ENCODE measurements at places on chromosomes 1 and 21.

- DNase-seq = no peak
These were observed 98.3 kb downstream of the PIGK start for GRCh38 chr1:77120950-77121349.

DNA sequence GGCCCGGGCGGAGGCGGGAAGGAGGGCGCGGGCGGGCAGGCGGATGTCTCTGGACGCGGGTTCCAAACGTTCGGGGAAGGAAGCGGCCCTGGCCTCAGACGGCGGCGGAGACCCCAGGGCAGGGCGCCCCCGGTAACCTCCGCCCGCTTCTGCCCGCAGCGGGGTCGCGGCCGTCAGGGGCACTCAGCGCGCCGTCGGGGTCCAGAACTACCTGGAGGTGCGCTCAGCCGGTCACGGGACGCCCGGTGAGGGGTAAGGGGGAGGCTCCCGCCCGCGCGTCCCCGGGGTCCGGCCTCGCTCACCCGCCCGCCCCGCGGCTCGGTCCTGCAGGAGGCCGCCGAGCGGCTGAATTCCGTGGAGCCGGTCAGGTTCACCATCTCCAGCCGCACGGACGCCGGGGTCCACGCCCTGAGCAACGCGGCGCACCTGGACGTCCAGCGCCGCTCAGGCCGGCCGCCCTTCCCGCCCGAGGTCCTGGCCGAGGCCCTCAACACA, 406 bp downstream of the PUSL1 start:
- no peak for DNase-seq

GRCh38 chr1:98653123-98653522, 8.4 kb upstream of the SNX7 start:
- no peak for DNase-seq

DNA sequence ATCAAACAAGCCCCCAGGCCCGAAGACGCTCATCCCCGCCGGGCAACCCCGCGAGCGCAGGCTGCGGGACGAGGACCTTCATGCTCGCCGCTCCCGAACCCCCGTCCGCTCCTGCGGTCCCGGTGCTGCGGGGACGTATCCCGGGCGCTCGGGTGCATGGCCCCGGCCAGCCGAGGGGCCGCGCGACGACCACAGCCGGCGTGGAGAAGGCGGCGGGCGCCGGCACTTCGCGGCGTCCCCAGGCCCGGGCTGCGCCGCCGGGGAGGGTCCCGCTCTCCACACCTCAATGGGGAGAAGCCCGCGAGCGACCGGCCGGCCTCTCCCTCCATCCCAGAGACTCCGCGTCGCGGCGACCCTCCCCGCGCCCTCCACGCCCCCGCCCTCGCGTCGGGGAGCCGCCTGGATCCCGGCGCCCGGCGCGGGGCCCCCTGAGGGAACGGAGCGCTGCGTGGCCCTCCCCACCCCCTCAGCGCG, 401 bp downstream of the ERRFI1 start:
- DNase-seq = no peak
